ENCODE measurements at places on chromosomes 3 and 15.
A peak's percentile ranks its signal among the peaks of the same experiment; 100 is the strongest.

DNA sequence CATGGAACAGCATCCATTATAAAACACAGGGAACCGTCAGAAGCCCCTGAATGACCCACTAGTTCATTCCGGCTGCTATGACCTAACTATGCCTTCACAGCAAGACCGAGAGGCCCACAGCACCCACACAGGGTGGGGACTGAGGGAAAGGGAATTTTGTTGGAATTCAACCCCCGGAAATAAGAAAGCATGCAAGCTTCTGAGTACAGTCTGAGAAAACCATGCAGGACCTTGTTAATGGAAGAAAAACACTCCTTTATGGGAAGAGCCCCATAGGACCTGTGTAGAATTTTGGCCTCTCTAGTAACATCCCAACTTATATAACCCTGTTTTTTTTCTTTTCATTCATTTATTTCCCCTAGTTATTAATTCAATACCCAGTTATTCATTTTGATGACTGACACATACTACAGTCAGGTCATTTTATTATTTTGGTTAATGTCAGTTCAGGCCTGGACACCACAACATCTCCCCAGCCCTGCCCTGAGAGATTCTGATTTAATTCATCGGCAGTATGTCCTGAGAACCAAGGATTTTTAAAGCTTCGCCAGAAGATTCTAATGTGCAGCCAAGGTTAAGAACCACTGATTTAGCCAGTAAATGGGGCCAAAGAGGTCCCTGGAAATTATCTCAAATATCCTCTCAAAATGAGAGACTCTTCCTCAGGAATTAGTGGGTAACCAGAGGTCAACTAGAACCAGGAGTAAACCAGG is 231.6 kb upstream of the GOLGA6L4 start:
- no peak for DNase-seq

DNA sequence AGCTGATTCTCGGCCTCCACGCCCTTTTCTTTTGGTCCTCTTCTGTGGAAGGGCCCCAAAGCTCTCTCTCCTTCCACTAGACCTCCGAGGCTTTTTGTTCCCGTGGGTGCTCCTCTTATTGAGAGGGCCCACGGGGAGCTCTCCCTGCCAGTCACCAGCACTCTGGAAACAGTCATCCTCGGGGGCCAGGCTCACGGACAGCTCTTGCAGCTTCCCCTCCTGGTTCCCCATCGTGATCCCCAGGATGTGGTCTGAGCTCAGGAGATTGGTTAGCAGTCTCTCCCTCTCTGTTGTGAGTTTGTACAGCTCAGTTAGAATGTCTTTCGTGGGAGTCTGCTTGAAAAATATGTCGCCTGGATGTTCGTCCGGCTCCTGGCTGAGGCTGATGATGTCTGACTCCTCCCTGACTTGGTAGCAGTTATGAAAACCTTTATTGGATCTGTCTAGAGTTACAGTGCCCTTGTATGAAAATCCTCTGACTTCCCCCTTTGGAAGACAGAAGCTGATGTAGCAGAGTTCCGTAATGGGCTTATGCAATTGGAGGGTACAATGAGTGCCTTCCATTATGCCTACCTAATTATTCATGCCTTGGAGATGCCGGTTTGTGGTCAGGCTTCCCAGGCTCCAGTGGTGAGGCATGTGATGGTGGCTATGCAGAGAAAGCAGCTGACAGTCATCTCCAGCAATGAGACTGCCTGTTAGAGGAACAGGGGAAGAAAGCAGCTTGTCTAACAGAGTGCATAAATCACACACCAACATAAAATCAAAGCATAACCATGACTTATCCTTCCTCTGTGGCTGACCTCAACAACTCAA is 40.0 kb downstream of the FMN1 start:
- no peak for DNase-seq

DNA sequence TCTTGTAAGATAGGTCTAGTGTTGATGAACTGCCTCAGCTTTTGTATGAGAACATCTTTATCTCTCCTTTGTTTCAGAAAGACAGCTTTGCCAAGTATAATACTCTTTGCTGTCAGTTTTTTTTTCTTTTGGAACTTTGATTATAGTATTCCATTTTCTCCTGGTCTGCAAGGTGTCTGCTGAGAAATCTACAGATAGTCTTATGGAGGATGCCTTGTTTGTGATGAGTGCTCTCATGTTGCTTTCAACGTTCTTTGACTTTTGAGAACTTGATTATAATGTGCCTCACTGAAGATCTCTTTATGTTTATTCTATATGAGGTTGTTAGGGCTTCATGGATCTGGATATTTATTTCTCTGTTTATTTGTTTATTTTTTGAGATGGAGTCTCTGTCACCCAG is 60.3 kb downstream of the DOCK3 start:
- no peak for DNase-seq

DNA sequence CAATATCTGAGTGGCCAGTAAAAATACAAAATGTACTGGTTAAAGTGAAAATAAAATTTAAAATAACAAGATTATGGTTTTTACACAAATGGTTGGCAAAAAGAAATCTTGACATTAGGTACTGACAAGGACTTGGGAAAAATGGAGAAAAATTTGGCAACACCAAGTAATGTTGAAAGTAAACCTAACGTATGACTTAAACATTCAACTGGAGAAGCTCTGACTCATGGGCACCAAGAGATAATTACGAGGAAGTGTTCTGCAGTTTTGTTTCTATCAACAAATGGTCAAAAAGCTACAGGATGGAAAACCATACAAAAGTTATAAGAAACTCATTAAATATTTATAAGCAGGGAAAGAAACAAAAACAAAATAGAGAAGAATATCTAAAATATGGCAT is 177.7 kb downstream of the ZNF385D start:
- DNase-seq, result no peak

GRCh38 chr3:155676252-155676981 is 68.5 kb downstream of the PLCH1 start:
- DNase-seq, result no peak

DNA sequence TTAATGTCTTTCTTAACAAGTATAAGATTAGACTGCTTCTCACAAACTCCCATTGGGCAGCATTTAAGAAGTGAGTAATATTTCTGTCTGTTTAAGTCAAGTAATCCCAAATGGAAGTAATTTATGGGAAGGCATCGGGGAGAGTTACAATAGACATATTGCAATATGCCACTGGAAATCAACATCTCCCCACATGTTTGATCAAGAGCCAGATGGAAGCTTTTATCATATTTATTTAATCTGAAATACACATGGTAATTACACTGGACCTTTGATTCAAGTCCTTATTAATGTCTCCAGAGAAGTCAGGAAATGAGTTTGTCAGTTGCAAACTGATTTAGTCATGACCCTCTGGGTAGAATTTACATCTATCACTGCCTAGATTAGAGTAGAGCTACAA is 943.8 kb downstream of the VGLL3 start:
- no peak for DNase-seq

DNA sequence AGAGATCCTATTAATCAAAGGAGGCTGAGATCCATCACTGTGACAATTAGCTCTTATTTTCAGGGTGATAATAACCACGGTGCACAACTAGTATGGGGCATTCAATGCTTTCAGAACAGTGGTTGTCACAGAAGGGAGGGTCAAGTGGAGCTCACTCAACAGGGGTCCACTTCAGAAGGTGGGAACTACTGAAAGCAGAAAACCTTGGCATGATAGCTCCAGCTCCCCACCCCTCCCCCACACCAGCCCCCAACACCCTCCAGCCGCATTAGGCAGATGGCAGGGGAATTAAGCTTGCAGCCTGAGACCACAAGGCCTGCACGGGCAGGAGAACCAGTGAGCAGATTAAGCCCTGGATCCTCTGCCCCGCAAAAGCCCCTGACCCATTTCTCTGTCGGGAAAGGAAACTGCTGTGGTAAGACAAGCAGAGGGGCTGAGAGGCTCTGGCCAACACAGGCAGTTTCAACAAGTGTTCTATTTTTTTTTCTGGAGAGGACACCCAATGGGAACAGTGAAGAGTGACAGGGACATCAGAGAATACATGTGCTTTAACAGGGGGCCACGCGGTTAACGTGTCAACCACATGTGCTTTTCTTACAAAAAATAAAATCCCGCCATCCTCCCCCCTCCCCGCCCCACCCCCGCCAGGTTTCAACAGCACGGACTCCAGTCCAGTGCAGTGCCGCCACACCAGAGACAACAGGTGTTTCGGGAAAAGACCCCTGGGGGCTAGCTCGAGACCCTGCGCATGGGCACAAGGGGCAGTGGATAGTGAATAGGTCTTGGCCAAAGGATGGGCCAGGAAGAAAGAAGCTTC is 997 bp downstream of the FYCO1 start:
- DNase-seq, result no peak

- DNase-seq, result no peak
Observed at GRCh38 chr3:99678896-99679295, 40.5 kb downstream of the COL8A1 start.

DNA sequence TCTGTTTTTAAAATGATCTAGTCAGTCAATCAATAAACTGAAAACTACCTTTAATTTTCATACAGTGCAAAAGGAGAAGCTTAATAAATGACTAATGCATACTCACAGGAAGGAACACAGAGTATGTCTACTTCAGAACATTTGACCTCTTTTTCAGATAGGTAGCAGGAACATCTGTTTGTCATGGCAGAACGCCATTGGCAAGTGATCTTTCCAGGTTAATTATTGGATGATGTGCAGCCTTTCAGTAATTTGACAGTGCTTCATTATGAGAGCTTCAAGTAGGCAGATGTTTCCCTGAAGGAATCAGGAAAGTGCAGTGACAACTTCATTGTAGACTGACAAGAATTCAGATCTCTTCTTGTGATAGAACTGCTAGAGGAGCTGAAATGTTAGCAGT is 325.0 kb downstream of the OTOL1 start:
- DNase-seq, result no peak

- no peak for DNase-seq
Observed at GRCh38 chr3:9041626-9042025, 78.4 kb upstream of the RAD18 start.

DNA sequence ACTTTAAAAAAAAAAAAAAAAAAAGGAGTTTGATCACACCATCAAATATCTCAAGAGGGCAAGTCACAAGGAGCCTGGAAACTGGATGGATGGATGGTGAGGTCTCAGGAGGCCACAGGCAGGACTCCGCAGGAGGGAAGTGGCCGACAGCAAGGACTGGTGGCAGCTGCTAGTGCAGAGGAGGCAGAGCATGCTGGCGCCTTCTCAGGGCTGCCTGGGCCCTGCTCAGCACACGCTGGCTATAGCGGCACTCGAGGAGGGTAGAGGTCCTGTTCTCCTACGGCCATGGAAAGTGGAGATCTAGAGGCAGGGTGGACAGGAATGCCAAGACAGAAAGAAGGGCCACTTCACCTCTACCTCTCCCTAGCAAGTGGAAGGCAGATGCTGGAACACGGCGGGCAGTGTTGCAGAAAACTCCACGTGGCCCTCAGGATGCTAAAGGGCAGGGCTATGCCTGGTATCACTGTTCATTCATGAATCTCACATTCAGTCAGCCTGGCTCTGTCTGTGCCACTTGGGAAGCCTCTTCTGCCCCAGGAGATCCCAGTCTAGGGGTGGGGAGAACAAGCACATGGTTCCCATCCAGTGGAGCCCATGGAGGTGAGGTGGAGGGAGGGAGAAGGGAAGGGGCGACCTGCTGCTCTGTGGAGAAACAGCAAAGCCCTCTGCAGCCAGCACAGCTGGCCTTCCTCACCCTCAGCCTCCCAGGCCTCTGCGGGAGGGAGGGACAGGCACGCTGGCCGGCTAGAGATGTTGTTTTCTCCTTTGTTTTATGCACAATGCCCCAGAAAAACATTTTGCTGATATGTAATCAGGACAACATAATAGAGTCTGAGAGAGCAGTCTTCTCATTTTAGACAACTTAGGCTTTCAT is 71.0 kb downstream of the OXNAD1 start:
- DNase-seq, result no peak

GRCh38 chr15:78909791-78910228 is 35.0 kb downstream of the CTSH start:
- no peak for DNase-seq

DNA sequence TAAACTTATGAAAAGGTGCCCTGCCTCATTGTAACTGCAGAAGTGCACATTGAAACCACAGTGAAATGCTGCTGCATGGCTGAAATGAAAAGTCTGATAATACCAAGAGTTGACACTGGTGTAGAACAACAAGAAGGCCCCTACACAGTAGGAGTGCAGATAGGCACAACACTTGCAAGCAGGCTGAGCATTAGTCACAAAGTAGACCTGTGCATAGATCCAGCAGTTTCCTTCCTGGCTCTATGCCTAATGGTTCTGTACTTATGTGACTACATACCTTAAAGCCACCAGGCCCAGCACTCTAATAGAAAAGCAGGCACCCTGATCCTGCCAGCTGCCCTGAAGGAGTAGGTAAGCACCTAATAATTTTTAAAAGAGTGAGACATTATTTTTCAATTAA is 41.8 kb downstream of the PRR23E start:
- DNase-seq, result no peak

DNA sequence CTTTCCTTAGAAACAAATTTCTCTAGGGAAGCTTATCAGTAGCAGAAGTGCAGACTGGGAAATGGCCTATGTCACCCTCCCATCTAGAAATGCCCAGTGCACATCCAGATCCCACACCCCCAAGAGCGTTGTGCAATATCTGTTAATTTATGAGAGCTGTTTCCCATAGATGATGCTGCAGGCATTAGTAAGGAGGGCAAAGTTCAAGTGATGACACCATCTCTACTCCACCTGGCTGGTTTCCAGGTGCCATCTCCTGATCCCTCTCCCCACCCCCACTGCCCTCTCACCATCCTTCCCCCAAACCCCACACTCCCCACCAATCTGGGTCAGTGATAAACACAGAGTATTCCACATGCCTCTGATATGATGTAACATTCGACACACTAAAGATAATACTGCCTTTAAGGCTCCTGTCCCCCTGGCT is 39.4 kb downstream of the AGTR1 start:
- DNase-seq, result no peak

GRCh38 chr3:12556690-12557472 is at the start of gene MKRN2:
TSS of gene MKRN2 (plus strand) at chr3:12557087. CDS start at chr3:12557151, 64 bp downstream.
- peak; percentile 61 for DNase-seq

- DNase-seq, result no peak
Observed at GRCh38 chr15:99565049-99565298, 810 bp upstream of the MEF2A start.

- no peak for DNase-seq
Observed at GRCh38 chr3:23105048-23105447, 98.1 kb upstream of the UBE2E2 start.

GRCh38 chr3:195563317-195563716 is 20.2 kb upstream of the PPP1R2 start:
- DNase-seq, result no peak

DNA sequence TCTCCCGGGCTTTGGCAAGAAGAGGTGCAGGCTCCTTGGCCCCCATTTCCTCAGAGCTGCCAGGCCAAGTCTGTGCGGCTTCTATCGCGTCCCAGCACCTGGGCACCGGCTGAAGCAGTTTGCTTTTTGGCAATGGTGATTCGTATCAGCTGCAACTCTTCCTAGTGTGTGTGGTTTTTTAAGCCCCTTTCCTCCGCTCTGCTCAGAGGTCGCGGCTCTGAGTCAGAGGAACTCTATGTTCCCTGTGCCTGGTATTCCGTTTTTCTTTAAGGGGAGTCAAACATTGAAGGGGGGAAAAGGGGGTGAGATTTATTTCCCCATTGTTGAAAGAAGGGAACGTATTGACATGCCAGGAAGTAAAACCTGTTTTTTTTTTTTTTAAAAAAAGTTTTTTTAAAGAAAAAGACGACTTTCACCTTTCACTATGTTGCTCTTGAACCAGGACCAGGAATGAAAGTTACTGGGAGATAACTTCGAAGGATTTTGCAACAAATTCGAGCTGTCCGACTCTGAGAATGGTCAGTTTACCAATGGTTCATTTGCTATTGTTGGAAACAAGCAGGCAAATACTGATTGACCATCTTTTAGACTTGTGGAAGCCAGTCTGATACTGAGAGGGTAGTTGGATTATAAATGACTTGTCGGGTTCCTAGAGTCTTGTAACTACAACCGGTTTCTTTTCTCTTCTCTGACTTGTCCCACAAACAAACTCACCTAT is 1.1 kb downstream of the ARMC8 start:
- no peak for DNase-seq
